Colonic mucosa (tissue), 4 donors: ENCODE measurements at places on chromosomes 4 and X. TPM values are rescaled to one million over a fixed set of nuclear protein-coding genes. Genes with fewer than 3 reads are reported as not detected.

Gene GRIA2
- total RNA-seq, result not detected

Gene ADGRG2
- 0.24 TPM for total RNA-seq

Gene SOX3
- not detected for total RNA-seq

Gene STARD8
- 2.3 TPM for total RNA-seq

Gene GAGE1
- total RNA-seq, result not detected

Gene RAB39B
- total RNA-seq, result 0.17 TPM

Gene PDLIM5
- 129 TPM for total RNA-seq

Gene FHDC1
- 14.0 TPM for total RNA-seq

Gene SPANXA1
- total RNA-seq, result not detected

Gene AADAT
- total RNA-seq, result 5.3 TPM

Gene BEX2
- total RNA-seq, result 6.1 TPM

Gene BCLAF3
- total RNA-seq, result 14.9 TPM

Gene HTT
- total RNA-seq, result 51.0 TPM

Gene GPRIN3
- total RNA-seq, result 26.8 TPM

Gene RHOXF2
- total RNA-seq, result not detected

Gene MCUB
- 10.4 TPM for total RNA-seq

Gene ZCCHC13
- total RNA-seq, result not detected

Gene SERTM2
- not detected for total RNA-seq

Gene KLHL4
- 0.58 TPM for total RNA-seq

Gene ATP5ME
- 553 TPM for total RNA-seq

Gene DMRTC1B
- total RNA-seq, result not detected

Gene MAGEC1
- total RNA-seq, result not detected

Gene GLRB
- total RNA-seq, result 0.37 TPM

Gene PRR32
- total RNA-seq, result not detected

Gene SAP30
- 20.0 TPM for total RNA-seq

Gene YY2
- total RNA-seq, result 1.5 TPM

Gene CYBB
- 18.6 TPM for total RNA-seq

Gene SPANXN4
- not detected for total RNA-seq

Gene RBMXL3
- total RNA-seq, result not detected

Gene DGAT2L6
- total RNA-seq, result not detected

Gene ZAR1
- total RNA-seq, result not detected

Gene MAGEB1
- total RNA-seq, result not detected

Gene GDI1
- total RNA-seq, result 63.0 TPM

Gene SSX2
- not detected for total RNA-seq

Gene GUCY1B1
- total RNA-seq, result 5.8 TPM

Gene FGD1
- 5.5 TPM for total RNA-seq

Gene CT55
- total RNA-seq, result not detected
